ENCODE measurements at places on chromosomes 5 and 9. TPM values are rescaled to one million over a fixed set of nuclear protein-coding genes. Genes with fewer than 3 reads are reported as not detected.

GRCh38 chr5:88128813-88129212, 139.8 kb downstream of the TMEM161B start:
- no peak for DNase-seq
- H3K4me1 ChIP-seq, result no peaks in the 10 kb centered on the region
- H3K27me3 ChIP-seq, result no peaks in the 10 kb centered on the region
- H3K4me3 ChIP-seq, result no peak overlapping the region

- DNase-seq, result no peak
- peaks cover 6% of the 10 kb centered on the region for H3K36me3 ChIP-seq
- no peaks in the 10 kb centered on the region for H3K27me3 ChIP-seq
- H3K4me3 ChIP-seq, result no peak overlapping the region
These were observed 30.6 kb upstream of the ASS1 start for GRCh38 chr9:130414081-130414731.

STOML2 gene
- 43.7 TPM for polyA plus RNA-seq

DNA sequence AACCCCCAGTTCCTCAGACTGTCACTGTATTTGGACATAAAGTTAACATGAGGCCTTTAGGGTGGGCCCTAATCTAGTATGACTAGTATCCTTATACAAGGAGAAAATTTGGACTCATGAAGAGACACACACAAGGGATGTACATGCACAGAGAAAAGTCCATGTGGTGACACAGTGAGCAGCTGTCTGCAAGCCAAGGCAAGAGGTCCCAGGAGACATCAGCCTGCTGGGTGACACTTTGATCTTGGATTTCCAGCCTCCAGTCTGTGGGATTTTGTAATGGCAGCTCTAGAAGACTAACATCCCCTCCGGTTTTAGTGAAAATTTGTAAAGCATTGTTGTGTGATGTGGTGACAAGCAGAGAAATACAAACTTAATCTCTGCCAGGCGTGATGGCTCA, 66.1 kb downstream of the RAI14 start:
- H3K36me3 ChIP-seq, result no peaks in the 10 kb centered on the region
- no peak overlapping the region for H3K27ac ChIP-seq
- peaks cover 10% of the 10 kb centered on the region for H3K4me1 ChIP-seq
- no peak overlapping the region for H3K4me3 ChIP-seq

- H3K4me1 ChIP-seq, result no peaks in the 10 kb centered on the region
- H3K36me3 ChIP-seq, result no peaks in the 10 kb centered on the region
- H3K27me3 ChIP-seq, result no peaks in the 10 kb centered on the region
These were observed 310.8 kb downstream of the DRD1 start for GRCh38 chr5:175133185-175133584.

DNA sequence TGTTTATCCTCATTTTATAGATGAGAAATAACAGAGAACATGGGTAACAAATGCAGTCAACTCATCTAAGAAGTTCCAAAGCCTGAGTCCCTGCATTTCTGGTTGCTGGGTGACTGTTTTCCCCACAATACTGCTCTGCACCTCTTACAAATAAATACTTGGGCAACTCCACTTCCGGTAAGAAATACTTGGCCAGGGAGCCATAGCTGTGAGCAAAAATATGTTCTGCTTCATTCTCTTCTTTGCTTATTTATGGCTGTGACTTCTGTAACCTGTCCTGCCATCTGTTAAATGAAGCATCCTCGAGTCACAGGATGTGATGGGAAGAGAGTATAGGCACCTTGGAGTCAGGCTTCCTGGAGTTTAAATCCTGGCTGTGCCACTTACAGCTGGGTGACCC, 49.9 kb downstream of the GDNF start:
- no peak overlapping the region for H3K27ac ChIP-seq
- no peaks in the 10 kb centered on the region for H3K36me3 ChIP-seq
- DNase-seq, result no peak
- H3K27me3 ChIP-seq, result no peaks in the 10 kb centered on the region
